Mammary epithelial cell (primary cell): ENCODE measurements at places on chromosomes 7 and 10.

DNA sequence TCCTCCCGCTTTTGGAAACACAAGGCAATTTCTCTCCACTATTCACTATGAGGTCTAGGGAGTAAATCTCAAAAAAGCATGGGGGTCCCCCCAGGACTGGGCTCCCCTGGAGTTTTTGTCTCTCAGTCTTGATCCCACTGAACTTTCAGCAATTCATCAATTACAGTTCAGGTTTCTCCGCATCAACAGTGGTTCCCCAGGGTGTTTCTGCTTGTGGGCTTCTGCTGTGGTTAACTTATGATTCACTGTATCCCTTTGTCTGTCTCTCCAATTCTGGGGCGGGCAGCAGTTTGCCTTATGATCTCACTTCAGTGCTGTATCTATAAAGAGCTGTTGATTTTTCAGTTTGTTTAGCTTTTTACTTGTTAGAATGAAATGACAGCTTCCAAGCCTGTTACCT, 142.6 kb upstream of the CDC14C start:
- DNase-seq = peak; percentile 70

GRCh38 chr7:114369294-114369693, 45.3 kb upstream of the FOXP2 start:
- no peak for DNase-seq

DNA sequence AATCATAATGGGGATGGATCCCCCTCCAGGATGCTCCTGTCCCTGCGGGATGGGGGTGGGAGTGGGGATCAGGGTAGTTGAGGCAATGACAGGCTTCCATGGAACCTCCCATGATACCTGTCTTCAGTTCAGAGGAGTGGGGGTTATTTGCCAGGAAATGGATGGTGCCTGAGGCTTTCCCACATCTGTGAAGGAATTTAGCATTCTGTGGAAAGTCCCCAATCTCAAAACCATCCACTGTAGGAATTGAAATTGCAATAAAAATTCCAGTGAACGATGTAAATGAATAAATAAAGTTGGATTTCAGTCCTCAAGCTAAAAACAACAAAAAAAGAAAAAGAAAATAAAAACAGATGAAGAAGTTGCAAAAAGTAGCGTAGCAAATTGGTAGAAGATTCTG, 81.9 kb downstream of the CHRM2 start:
- DNase-seq = no peak

DNA sequence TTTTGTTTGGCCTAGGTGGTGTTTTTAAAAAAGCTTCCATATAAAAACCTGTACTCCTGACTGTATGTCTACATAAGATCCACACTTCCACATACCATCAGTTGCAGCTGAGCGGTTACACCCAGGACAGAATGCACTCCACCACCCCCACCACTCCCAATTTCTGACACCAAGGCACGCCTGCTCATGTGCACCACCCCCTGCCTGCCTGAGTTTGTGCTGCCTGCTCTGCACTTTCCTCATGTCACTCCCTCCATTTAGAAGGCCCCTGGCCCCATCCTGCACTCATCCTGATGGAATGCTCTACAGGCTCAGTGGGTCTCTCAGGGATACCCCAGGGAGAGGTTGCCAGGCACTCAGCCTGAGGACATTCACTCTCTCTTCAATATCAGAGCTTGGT, 6.5 kb downstream of the VPS41 start:
- no peak for DNase-seq

DNA sequence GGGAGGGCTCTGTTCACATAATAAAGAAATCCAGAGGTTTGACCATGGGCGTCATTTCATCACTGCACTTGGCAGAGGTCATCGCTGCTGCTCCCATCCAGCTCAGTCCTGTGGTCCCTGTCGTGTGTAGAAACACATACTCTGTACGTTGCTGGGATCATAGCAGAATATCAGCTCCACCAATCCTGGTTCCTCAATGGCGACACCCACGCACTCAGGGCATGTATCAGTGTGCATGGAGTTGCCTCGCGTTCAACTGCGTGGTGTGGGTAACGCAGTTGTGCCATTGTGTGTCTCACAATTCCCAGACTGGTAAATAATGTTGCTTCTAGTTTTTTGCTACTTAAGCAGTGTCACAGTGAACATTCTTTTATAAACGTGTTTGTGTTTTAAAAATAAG, 111.1 kb downstream of the LHPP start:
- no peak for DNase-seq

DNA sequence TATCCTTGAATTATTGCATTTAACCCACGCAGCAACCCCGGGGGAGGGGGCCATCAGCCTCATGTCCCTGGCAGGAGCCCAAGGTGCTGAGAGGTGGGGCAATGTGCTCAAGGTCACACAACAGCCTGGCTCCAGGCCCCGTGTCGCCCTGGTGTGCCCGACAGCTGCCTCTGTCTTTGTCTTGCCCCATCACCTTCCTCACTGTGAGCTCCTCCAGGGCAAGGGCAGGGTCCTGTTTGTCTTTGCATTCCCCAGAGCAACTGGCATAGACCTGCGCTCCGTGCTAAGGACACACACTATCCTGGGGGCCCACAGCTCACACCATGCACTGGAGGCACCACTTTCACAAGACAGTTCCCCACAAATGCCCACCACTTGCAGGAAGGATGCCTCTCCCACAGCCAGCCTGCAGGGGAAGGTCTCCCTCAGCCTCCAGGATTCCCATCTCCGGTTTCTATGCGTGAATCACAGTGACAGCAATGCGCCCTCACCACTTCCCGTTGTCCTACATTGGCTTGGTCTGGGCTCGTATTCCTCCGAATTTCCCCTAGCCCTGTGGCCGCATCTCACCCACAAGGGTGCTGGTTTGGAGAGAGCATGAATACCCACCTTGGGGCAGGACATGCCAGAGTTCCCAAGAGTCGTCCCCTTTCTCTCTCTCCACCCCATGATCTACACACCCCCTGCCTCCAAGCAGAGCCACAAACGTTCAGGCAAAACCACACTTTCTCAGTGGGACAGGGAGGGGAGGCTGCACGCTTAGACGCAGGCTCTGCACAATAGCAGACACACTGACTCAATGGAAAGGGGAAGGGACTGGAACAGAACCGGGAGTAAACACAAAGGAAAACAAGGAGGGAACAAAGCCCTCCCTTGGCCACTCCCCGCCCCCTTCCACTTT, 10.3 kb downstream of the ITPRIP start:
- DNase-seq = peak; percentile 96

DNA sequence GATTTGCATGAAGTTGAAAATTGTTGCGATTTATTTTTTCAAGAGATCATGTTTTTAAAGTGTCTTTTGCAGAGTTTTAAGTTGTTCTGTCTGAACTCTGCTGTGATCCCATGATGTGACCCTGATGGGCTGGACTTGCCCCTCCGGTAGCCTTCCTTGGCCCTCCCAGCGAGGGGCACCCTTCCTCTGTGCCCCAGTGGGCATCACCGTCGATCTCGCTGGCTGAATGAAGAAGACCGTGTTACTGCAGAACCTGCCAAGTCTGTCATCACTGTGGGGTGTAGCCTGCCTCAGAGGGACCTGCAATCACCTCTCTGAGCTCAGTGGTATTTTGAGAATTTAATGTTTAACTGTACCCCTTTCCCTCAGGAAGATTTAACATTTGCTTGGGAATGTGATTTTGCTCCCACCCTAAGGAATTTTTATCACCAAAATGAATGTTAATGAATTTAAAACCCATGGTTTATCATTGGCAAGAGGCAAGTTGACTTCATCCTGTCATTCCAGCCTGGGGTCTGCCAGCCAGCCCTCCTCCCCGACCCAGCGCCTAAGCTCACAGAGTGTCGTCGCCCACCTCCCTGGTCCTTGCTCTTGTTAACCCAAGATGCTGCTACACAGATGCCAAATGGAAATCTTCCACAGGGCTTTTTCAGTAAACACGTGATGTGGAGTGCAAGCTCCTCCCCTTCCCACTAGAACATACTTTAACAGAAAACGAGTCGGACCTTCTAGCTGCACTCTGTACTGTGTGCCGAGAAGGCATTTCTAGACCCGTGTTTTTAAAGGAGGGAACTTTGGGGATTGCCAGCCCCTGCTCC, 115.4 kb downstream of the NT5C2 start:
- no peak for DNase-seq

GRCh38 chr10:79346388-79347225, 662 bp upstream of the PPIF start:
- DNase-seq = no peak

DNA sequence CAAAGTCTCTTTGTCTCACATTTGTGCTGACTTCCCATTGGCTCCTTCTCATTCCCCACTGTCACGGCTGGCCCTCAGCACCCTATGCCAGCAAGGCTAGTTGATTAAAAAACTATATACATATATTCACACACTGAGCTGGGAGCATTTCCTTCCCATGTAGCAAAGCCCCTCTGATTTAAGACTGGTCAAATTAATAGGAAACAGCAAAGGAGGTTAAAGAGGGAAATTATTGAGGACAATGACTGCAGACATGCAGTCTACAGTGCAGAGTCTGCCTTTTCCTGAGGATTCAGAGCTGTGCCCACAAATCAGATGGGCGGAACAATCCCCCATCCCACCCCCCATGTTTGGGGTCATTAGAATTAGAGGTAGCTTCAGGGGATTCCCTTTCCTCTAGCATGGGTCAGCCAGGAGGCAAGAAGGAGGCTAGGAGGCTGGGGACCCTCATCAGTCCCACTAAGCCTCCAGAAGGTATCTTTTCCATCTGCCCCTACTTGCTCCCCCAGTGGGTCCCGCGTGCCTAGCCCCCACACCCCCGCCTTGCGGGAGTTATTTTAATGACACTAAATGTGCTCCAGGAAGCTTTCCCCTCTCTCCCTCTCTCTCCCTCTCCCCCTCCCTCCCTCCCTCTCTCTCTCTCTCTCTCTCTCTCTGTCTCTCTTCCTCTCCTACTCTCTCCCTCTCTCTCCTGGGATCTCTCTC, 9.8 kb upstream of the DLX6 start:
- no peak for DNase-seq

- no peak for DNase-seq
These were observed 30.7 kb downstream of the PTPRN2 start for GRCh38 chr7:158556721-158557440.

DNA sequence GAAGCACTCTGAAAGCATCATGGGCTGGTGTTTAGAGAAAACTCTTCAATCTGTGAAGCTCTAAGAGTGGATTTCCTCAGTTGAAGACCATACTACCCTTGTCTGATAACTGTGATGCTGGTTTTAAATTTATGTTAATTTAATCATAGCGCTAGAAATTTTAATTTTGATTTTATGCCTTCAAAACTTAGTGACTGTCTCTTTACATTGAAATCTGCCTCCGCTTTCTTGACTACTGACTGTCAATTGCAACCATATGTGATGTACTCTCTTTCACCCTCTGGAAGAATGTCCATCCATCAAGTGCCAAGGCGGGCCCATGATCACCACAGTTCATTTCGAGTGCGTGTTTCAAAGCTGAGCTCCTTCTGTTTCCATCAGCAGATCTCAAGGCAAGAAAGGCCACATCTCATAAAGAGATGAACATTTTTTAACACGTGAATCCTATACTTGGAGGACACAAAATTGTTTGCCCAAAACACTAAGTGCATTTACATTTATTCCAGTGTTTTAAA, 147.1 kb downstream of the ITGA8 start:
- no peak for DNase-seq

DNA sequence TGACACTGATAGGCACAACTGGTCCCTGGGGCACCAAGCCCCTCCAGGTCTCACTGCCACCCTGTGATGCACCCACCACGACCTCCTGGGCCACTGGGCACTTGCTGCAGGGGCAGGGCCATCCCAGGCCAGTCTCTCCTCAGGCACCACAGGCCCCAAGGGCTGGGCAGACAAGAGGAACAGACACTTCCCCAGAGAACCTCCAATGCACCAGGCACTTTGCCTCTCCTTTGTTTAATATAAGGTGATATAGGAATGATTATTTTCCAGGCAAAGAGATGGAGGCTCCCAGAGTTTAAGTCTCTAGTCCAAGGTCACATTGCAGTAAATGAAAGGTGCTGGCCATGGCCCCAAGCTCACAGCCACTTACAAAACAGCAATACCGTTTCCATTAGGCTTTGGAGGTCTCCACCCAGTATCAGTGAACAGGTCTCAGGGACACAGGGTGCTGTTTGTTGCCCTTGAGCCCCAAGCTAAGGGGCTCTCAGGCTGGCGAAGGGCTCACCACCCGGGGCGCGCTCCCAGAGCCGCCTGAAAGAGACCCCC, 4.5 kb downstream of the DEPP1 start:
- DNase-seq = no peak

DNA sequence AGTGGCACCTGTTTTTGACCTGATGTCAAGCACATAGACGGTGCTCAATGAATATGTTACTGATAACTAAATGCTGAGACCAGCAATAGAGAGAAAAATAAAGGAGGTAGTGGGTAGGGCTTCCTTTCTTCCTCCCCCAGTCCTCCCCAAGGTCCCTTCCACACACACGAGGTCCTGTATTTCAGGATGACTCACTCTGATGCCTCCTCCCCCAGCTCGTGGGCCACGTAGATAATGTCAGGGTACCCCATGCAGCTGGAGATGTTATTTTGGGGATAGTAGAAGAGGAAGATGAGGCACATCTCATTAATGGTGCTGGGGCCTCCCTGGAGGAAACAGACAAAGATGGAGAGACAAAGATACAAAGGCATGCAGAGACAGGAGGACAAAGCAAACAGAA, 17.3 kb downstream of the PRSS58 start:
- no peak for DNase-seq

- DNase-seq = peak; percentile 47
These were observed 147.9 kb upstream of the FRMD4A start for GRCh38 chr10:14478604-14479003.

DNA sequence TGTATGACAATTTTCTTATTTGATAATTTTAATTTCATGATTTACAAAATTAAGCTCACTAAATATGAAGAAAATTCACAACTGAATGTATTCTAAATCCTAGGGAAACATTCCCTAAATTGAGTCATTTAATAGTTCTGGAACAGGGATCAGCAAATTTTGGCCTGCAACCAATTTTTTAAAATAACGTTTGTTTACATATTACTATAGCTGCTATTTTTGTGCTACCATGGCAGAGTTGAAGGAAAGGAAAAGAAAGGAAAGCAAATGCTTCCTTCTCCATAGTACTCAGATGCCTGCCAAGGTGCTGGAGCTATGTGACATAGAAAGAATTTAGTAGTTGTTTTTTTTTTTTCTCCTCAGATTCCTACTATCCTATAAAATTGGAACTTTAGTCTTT, 1307.7 kb upstream of the LRRTM3 start:
- DNase-seq = no peak

DNA sequence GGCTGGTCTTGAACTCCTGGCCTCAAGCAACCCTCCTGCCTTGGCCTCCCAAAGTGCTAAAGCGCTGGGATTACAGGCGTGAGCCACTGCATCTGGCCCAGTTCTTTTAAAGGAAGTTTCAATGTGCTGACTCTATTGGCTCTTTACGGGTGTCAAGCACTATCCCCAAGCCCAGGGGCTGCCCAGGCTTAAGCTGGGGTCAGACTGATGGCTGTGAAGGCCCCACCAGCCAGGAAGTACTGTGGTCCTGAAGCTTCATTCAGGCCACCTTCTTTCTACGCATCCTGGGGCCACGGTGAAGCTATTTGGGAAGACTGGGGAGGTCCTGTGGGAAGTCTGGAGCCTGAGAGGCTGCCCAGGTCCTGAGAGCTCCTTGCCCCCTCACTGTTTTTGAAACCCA, 8.0 kb downstream of the GPR15LG start:
- DNase-seq = no peak

DNA sequence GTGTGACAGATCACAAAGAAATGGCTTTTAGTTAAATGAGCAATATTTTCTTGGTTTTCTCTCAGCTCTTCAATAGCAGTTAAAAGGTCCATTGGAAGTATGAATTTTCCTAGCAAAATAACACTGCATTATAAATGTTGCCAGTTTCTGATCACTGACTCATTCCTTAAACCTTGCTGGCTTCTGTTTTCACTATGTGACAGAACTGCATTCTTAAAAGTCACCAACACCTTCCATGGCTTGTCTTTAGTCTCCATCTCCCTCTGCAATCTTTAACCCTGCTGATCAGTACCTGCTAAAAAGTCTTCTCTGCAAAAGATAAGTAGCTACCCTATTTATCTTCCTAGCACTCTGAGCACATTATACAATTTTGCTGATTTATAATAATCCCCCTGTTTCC, 405.0 kb upstream of the LRRN3 start:
- no peak for DNase-seq
